ENCODE measurements at places on chromosomes 3 and 15.
A peak's percentile ranks its signal among the peaks of the same experiment; 100 is the strongest.

DNA sequence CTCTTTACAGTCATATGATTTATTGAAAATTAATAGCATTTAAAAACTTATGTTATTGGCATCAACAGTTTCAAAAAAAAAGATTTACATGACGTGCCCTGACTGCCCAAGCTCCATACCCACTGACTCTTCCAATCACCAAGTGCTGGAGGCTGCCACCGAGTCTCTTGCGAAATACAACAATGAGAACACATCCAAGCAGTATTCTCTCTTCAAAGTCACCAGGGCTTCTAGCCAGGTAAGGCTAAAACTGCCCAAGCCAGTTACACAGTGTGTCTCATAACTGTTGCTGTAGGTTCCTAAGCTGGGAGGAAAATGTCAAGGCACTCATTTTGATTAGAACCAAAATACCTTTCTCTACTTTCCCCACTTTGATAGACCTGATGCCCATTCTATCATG, 4.5 kb downstream of the FETUB start:
- no peak for DNase-seq

GRCh38 chr3:130705501-130705900, 41.1 kb downstream of the PIK3R4 start:
- DNase-seq = no peak

DNA sequence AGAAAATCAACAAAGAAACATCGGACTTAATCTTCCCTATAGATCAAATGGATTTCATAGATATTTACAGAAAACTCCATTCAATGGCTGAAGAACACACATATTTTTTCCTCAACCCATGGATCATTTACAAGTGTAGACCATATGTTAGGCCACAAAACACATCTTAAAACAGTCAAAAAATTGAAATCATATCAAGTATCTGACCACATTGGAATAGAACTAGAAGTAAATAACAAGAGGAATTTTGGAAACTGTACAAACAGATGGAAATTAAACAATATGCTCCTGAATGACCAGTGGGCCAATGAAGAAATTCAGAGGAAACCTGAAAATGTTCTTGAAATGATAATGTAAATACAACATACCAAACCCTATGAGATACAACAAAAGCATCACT, 323.1 kb upstream of the GPR149 start:
- no peak for DNase-seq

- no peak for DNase-seq
Observed at GRCh38 chr15:57452090-57452754, 75.9 kb downstream of the CGNL1 start.

- no peak for DNase-seq
Observed at GRCh38 chr3:64584179-64584578, 103.6 kb downstream of the ADAMTS9 start.

GRCh38 chr15:44029003-44029402, 166.1 kb downstream of the FRMD5 start:
- DNase-seq = no peak

DNA sequence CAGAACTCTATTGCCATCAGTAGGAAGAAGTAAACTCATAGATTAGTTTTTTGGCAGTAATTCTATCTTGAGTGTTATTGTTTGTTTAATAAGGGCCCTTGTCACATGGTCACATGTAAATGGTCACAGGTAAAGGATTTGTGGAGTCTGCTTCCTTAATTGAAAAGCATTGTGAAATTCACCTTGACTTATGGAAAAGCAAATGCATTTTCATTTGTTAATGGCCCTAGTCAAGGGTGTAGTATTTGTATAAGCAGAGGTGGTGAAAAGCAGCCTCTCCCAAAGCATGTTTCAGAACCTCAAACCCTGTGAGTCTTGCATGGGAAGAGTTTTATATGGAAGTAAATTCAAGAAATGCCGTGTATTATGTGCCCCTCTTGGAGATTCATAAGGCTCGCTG, 197.5 kb upstream of the NR2E3 start:
- DNase-seq = no peak

DNA sequence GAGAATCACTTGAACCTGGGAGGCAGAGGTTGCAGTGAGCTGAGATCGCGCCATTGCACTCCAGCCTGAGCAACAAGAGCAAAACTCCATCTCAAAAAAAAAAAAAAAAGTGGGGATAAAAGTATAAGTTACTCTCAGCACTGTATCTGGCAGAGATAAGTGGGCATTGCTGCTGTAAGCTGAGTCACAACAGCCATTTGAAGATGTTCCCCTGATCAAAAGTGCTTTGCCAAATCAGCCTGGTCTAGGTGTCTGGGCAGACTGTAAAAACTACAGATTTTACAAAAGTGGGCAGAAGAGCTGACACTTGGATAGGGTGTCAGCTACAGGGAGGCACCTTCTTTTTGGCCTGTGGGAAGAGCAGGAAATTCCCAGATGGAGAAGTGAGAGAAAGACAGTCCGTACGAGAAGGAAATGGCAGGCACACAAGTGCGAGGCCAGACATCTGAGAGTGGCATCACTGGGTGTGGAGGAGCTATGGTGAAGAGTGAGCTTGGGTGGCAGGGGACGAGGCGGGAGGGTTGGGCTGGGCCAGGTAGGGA, 78.5 kb downstream of the TRAK1 start:
- no peak for DNase-seq

GRCh38 chr3:33159981-33160380, 46.2 kb downstream of the CRTAP start:
- no peak for DNase-seq

DNA sequence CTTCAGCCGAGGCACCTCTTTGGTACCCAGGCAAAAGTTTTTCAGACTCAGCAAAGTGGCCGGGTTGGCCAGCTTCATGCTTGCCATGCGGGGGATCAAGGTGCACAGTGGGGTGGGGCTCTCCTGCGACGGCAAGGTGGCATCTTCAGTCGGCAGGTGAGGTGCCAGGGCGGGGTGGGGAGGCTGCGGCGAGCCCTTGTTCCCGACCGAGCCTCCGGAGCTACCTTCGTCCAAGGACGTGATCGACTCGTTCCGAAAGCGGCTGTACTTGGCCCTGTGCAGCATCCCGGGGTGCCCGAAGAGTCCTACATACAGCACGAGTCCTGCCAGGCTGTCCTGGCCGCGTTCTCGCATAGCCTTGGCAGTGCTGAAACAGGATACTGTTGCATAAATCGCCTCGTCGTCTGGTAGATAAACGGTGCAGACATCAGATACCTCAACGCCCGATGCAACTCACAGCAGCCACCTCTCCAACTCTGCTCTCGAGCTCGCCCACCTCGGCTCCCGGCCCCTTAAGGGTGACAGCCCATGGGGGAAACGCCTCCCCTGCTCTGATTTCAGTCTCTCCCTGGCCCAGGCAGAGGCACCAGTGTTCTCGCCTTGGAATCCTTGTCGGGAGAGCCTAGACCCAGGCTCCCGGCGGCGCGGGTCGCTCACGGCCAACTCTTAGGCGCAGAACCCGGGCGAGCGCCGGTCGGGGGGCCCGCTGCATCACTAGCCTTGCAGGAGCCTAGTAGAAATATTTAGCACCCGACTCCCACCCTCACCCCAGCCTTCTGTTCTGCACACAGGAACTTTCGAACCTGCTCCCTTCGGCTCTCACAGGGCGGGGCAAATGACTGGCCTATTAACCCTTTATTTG, 826 bp downstream of the SHC4 start:
- no peak for DNase-seq

GRCh38 chr3:129950318-129951046, 24.0 kb upstream of the TRH start:
- DNase-seq = no peak

DNA sequence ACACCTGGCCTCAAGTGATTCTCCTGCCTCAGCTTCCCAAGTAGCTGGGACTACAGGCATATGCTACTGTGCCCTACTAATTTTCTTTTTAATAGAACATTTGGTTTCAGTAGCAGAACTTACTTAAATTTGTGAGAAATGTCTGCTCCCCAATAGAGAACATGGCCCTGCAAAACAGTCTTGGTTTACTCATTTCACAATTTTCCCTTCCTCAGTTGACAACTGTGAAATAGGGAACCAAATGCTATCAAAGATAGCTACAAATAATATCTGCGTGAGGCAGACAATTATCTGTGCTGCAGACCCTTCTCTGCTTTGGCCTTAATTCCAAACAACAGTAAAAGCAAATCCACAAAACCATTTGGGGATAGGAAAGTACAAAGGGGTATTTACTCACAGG, 22.6 kb downstream of the METTL6 start:
- no peak for DNase-seq

GRCh38 chr15:31161951-31162350, 60.4 kb upstream of the TRPM1 start:
- DNase-seq = no peak

DNA sequence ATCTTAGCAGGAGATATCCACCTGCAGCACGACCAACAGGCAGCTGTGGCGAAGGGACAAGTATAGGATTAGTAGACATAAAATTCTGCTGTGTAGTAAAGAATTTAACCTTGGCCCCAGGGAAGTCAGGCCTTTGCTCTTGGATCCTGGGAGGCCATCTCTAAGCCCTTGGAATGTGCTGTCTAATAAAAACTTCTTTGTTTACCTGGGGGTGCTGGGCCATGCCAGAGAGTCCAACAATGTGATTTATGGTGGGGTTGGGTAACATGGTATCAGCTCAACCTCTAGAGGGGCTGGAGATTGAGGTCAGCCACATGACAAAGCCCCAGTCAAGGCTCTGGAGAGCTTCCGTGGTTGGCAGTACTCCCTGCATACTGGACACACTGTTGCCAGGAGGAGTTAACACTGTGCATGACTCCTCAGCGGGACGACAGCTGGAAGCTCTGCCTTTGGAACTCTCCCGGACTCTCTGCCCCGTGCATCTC, 52.4 kb downstream of the HEG1 start:
- no peak for DNase-seq

DNA sequence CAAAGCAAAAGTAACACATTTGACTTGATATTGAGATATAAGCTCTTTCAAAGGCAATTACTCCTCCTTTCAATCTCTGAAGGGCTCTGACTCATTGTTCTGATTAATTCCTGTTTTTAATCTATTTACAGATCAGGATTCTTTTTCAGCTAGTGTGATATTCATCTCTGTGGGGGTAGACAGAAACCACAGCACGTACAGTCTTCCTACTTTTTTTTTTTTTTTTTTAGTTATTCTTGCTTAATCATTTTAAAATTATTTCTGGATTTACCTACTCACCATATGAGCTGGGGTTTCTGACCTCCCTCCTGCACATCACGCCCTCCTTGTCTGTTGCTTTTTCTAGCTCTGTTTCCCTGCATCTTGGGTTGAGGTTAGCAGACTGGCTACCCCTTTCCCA, 1.4 kb downstream of the CNTN3 start:
- no peak for DNase-seq

DNA sequence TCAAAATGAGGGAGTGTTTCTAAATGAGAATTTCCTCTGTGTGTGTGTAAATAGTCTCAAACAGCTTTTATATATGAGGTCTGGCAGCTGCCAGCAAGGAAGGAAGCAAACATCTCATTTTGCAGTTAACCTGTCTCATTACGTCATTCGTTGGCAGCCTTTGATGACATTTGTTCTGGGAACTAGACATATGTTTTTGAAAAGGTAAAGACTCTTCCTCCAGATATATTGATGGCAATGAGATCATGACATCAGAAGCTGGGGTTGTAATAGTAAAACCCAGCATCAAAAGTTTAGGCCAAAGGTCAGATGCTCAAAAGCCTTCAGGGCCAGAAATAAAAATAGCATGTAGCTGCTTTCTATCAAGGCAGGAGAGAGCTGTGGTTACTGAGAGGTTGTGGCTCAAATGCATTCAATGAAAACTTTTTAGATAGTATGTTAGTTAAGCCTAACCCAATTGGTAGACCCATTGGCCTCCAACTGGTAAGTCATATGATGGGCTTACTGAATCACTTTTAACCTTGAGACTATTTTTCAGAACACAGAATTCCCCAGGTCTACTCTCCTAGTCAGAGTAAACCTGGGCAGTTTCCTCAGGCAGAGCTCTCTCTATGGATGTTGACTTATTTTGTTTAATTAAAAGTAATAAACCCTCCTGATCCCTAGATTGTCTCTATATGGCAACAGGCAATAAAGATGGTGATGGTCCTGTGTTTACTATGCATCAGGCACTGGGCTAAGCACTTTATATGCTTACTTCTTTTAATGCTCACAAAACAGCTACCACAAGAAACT, 386.5 kb upstream of the CFAP20DC start:
- DNase-seq = peak; percentile 28

DNA sequence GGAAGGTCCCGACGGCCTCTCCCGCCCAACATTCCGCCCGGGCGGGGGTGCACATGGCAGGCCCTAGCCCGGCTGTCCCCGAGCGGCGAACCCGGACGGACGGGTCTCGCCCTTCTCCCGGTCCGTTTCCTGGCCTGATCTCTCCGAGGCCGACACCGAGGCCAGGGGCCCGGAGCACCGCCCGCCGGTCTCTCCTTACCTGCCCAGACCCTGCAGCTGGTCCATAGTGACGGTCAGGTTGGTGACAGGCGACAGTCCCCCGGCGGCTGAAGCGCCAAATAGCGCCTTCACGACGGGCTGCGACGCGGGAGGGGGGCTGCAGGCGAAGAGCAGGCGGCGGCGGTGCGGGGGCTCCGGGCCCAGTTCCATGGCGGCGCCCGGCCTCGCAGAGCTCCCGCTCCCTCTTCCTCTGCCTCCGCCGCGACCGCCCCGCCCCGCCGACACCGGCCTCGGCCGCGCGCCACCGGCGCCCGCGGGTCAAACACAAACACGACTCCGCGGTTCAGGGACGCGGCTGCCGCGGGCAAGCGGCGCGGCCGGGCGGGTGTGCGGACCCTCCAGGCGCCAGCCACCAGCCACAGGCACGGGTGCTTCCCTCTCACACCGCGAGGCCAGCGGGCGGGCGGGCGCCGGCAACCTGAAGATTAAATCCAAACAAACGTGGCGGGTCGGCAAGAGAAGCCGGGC, 495 bp downstream of the CDC25A start:
- DNase-seq = no peak

GRCh38 chr3:69095636-69096035, 10.9 kb downstream of the ARL6IP5 start:
- no peak for DNase-seq

DNA sequence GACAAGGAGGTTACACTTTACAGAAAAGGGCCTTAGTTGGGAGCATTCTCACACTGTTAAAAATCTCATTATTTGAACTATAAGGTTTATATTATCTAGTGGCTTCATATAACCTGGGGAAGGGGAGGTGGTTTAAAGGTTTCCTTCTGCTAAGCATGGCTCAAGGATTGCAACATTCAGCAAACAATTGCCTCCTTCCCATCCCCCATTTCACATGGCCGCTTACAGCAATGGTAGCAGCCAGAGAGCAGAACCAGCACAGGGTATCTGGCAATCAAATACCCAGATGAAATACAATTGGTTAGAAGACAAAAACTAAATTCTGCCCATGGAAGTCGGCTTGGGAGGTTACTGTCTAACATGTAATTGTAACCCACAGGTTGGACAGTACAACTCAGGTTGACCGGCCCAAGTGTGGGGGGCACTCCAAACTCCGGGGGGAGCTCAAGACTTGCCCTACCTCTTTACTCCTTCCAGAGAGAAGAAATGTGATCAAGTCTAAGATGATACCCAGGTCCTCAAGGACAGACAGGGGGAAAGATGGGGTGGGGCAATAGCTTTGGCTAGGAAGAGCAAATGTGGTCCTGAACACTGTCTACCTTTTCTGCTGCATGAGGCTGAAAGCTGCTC, 15.5 kb downstream of the ETV5 start:
- DNase-seq = no peak

Measured in CD4-positive, alpha-beta T cell treated with Interferon alpha-2 for 1 hour (primary cell).